ENCODE measurements at places on chromosomes 2 and 18. TPM values are rescaled to one million over a fixed set of nuclear protein-coding genes. Genes with fewer than 3 reads are reported as not detected.

DNA sequence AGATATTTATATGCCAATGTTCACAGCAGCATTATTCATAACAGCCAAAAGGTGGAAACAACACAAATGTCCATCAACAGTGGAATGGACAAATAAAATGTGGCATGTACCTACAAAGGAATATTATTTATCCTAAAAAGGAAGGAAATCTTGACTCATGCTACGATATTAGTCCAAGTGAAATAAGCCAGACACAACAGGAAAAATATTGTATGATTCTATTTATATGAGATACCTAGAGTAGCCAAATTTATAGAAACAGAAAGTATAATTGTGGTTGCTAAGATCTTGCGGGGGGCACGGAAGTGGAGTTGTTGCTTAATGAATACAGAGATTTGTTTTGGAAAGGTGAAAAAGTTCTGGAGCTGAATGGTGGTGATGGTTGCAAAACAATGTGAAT lies 33.0 kb upstream of the CCDC150 start:
- no peak for DNase-seq

- DNase-seq = no peak
These were observed 60.1 kb downstream of the SPIRE1 start for GRCh38 chr18:12597760-12598159.

- no peak for DNase-seq
These were observed 57.8 kb upstream of the KIF5C start for GRCh38 chr2:148817210-148817708.

DNA sequence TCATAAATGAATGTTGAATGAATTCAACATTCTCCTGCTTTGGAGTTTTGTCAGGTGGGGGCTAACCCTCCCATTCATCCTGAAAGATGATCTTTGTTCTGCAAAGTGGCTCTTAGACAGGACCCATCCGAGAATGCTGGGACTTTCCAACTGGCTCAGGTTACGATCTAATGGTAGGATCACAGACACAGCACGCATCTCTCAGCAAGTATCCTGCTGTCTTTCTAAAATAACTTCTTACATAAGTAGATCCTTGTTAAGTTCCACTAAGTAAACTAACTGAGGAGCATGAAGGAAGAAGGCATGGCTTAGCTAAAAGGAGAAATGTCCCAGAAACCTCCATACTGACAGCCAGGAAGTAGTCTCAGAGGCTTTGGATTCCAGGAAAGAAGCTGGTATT lies 23.7 kb downstream of the CYP27A1 start:
- DNase-seq = no peak

- no peak for DNase-seq
These were observed 31.1 kb downstream of the SIGLEC15 start for GRCh38 chr18:45856531-45856930.

DNA sequence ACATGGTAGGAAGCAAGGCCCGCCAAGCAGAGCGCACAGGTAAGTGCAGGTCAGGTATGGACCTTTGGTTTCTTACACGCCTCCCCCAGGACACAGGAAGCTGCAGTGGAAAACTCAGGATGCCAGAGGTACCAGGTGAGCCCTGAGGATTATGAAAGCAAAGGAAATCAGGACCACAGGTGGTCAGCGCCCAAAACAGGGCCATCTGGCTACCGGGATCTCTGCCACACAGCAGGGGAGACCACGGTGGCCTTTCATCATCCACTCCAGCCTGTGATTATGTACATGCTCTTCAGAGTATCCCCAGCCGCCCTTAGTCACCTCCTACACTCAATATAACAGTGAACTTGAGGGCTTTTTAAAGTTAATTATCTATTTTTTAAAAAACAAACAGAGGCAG lies 125.5 kb upstream of the EPC2 start:
- no peak for DNase-seq

- DNase-seq = no peak
These were observed 19.5 kb upstream of the KCNE4 start for GRCh38 chr2:223032187-223033142.

GRCh38 chr2:100256416-100256815 lies 65.9 kb downstream of the LONRF2 start:
- DNase-seq = no peak

DNA sequence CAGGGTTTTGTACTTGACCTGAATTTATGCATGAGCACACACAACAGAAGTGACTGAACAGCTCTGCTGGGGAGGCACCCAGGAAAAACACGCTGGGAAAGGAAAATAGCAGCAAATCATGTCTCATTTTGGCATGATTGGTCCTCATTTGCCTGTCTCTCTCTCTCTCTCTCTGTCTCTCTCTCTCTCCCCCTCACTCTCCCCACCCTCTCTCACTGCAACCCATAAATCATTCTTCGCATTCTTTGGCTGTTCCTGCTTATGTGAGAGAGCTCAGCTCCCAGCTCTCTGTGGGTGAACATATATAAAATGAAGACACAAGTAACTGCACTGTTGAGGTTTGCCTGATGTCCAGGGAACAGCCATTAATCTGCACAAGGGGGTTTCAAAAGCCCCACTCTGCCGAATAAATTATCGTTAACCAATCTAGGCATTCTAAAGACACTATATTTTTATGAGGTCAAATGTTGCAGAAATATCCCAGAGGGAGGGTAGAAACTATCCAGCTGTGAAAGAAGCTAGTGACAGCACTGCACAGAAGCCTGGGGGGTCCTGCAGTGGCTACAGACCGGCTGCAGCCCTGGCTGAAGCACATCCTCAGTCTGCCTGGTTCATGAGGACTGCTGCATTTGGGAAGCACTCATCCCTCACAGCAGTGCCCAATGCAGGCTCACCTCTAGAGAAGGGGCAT lies 260.3 kb downstream of the AFF3 start:
- no peak for DNase-seq

DNA sequence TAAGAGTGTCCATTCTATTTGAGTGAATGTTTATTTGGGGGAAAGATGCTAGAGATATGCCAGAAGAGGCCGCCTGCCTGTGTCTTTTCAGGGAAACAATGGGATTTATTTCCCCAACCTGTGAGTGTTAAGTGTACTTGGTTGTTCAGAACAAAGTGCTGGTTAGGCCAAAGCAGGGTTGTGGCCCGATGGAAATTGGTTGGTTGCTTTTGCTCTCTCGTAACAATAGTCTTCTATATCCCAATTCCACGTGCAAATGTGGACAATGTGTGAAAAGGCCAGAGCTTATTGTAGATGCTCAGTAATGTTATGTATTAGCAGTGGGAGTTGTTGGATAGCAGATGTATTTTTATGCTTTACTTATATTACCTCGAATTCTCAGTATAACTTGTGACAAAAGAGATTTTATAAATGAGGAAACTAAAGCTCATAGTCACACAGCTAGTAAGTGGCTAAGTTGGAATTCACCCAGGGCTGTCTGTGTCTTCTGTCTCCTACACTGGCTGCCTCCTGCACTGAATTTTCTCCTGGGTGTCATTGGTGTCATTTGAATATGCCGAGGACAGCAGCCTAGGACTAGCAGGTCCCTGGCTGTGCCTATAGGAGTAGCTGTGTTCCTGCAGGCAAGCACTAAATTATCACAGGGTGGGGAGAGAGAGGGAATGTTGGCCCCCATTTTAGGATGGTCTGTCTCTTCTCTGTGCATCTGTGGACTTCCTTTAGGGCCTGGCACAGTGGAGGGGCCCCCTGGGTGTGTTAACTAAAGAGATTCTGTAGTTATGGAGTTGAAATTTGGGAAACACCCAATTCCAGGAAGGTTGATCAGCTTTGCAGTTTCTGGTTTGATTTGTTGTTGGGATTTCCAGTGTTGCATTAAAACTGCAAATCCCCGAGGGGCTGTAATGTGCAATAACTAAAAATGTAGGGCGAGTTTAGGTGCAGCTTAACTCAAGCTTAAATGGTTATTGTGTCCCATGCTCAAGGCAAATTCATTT lies 21.6 kb downstream of the GPD2 start:
- no peak for DNase-seq

DNA sequence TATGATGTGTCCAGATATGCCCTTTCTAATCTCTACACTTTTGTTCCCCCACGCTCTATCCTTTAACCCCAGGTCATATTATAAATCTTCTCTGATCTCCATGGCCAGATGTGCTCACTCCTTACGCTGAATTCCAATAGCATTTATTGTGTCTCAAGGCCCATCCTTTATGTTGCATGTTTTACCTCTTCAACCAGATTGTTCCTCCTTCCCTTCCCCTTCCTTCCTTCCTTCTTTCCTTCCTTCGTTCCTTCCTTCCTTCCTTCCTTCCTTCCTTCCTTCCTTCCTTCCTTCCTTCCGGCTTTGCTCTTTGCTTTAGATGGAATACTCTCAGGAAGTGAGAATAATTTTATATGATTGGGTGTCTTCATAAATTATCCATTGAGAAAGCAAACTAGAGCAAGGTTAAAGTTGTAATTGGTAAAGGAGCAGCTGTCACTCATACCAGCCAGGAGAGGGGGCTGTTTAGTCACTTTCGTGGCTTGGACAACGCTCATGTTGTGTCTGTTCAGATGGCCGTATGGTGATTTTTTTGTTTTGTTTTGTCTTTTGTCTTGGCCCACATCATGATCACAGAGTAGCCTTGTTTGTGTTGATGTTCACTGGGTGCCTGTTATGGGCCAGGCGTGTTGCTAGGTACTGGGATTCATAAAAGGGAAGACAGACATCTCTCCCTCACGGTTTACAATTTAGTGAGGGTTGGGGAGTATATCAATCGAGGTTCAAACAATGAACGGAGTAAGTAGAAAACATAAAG lies 68.0 kb downstream of the DAW1 start:
- DNase-seq = no peak

The MOGAT1 gene
- total RNA-seq = not detected

The AGAP1 gene
- 2.4 TPM for total RNA-seq

The FSHR gene
- not detected for total RNA-seq

The HS6ST1 gene
- 11.4 TPM for total RNA-seq

The VWA3B gene
- not detected for total RNA-seq
